ENCODE measurements at places on chromosomes 1 and 21.
A peak's percentile ranks its signal among the peaks of the same experiment; 100 is the strongest.

GRCh38 chr1:204089044-204089751 is 16.3 kb downstream of the SOX13 start:
- no peak for DNase-seq

DNA sequence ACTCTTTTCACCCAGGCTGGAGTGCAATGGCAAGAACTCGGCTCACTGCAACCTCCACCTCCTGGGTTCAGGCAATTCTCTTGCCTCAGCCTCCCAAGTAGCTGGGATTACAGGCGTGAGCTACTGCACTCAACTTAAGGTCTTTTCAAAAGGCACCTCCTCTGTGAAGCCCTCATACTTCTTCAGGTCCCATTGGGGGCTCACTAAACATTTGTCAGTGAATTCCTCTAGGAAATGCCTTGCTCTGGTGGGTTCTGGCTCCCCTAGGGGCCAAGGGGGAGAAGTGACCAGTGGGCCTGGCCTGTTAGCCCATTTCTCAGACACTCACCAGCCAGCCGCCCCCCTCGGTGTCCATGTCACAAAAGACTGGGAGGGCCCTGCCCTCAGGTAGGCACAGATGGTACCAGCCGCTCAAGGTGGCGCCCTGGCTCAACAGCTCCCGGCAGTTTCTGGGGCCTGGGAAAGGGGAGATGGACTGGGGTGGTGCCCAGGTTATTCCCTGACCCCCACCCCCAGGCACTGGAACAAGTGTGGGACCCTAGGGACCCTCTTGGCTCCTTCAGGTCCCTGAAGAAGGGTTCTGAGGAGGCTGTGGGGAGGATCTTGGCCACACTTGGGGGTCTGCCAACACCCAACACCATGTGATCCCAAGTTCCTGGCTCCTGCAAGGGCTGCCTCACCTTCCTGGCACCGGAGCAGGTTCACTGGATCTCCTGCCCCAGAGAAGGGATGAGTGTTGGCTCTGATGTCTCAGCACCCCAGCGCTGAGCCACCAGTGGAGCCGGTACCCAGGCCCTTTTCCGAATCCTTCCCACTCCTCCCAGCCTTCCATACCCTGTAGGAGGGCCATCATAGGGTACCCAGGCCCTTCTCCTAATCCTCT is 1.6 kb downstream of the FCN3 start:
- DNase-seq = peak; percentile 78

- no peak for DNase-seq
Measured at GRCh38 chr1:78275906-78276685, 214.7 kb upstream of the PTGFR start.

DNA sequence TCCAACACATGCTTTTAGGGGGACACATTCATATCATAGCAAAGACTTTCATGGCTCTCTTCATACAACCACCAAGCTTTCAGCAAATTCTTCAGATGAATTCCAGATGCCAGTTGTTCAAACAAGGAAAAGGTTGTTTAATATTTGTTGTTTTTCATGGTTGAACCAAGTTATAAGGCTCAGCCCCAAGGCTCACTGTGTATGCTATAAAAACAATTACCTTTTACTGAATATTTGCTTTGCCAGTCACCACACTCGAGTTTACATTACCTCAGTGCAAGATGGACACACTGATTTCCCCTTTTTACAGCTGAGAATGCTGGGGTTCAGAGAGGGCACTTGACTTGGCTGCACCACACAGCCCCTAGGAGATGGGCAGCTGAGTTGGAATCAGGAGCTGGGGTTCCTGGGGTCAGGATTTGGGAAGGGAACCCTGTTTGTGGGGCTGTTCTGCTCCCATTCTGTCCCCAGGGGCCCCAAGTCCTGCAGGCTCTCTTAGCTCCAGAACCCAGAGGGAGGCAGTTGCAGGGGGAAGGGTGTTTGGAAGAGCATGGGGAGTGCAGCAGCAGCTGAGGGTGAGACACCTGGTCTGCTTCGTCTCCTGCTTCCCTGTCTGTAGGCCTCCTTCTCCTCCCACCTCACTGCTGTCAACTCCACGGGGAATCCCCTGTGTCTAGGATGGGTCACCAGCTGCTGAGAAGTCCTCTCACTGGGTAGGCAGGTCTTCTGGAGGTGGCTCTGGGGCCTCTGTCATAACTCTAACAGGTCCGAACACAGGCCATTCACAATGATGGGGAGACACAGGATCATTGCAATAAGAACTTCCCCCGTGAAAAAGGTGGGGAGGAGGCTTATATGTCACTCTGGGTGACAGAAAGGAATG is 12.8 kb upstream of the TMPRSS2 start:
- DNase-seq = no peak

DNA sequence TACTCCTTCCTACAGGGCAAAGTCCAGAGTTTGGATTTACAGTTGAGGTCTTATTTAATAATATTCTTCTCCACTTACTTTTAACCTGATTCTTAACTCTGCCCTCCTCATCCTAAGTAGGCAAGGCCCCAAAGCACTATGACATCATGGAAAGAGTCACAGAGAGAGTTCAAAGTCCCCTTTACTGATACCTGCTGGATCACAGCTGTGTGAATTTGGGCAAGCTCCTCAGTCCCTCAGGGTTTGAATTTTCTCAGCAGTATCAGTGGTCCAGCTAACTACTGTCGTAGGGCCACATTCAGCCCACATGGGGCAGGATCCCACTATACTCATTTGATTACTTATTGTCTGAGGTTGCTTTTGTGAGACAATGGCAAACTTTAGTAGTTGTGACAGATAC is 16.0 kb downstream of the TYW3 start:
- no peak for DNase-seq

DNA sequence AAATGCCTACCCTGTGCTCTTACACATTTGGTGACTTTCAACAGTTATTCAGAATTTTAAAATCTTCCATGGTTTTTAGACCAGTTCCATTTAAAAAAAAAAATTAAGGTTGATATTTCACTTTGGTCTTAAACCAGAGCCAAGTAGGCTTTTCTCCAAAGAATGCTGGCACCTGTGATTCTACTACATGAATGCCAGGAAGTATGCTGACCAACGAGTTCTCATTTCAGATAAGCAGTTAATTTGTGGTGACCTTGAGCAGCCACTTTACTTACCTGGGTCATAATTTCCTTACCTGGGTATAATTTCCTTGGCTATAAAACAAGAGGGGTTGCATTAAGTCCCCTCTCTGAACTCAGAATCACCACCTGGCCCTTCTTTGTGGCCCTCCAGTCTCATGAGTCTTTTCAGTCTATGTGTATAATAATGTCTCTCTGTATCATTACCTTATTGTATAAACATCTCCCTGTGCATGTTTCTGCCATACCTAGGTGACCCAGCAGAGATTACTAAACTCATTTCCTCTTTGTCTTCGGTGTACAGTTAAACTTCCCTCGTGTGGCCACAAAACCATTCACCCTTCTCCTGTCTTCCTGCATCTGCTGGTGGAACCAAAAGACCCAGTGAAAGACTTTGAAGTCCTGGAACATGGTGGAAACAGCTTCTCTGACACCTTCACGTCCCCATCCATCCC is 139.1 kb upstream of the DPT start:
- no peak for DNase-seq

DNA sequence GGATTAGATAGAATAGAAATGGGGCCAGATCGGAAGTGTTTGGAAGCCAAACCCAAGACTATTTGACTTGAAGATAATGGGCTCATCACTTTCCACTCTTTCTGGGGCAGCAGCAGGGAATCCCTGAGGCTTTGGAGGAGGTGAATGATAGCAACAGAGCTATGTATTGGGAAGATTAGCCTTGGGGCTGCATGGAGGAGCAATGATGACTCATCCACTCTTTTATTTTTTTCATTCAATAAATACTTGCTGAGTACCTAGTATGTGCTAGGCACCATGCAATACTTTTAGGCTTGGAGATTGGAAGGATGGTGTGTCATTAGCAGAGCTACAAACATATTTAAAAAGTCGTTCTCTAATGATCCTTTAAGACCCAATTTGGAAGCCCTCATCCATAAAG is 166.9 kb upstream of the FOXD3 start:
- peak; percentile 49 for DNase-seq

- DNase-seq = no peak
Measured at GRCh38 chr1:61892977-61893376, 150.7 kb downstream of the PATJ start.

DNA sequence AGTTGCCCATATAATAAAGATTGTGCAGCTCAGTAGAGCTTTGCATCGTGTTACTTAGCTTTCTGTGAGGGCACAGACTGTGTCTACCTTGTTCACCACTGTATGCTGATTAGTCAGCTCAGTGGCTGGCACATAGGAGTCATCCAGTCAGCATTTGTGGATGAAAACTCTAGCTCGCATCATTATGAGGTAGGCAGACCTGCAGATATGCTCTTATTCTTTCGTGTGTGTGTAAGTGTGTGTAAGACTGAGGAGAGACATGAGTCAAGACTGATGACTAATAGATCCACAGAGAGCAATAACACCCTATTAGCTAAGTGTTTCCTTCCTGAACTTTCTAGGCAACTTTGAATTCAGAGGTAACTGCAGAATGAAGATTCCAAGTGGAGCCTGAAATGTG is 17.1 kb downstream of the TTF2 start:
- DNase-seq = no peak

DNA sequence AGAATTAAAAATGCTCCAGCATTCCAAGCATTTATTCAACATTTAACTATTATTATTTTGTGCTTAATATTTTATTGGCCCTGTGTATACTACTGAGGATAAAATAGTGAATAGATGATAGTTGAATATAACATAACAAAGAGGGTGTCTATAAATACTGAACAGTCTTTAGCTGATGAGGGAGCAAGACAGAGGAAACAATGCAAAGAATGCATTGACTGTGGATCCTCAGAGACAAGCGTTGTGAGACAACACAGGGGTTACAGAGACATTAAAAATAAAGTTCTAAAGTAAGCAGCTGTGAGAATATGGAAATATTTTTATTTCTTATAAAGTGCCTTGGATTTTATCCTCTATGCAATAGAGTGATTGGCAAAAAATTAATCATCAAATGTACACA is 1133.1 kb downstream of the PLA2G4A start:
- no peak for DNase-seq

GRCh38 chr1:3714814-3715213 is 37.4 kb upstream of the CCDC27 start:
- DNase-seq = no peak

- DNase-seq = no peak
Measured at GRCh38 chr1:33841494-33841893, 22.4 kb upstream of the HMGB4 start.

- DNase-seq = no peak
Measured at GRCh38 chr1:178418284-178418955, 78.3 kb downstream of the CLEC20A start.

GRCh38 chr1:216576234-216576937 is 146.8 kb downstream of the ESRRG start:
- DNase-seq = no peak

DNA sequence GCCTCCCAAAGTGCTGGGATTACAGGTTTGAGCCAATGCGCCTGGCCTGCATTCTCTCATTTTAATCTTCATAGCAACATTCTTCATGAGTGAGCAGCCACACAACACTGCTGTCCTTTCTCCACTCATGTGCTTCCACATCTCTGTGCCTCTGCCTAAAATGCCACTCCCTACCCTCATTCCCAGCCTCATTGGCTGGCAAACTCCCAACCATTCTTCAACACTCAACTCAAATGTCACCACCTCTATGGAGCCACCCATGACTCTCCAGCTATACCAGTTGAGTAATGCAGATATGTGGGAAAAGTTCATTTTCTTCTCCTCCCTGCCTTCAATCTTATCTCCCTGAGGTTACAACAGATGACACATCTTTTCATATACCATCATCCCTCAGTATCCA is 53.9 kb upstream of the ZC3H12A start:
- no peak for DNase-seq

- DNase-seq = no peak
Measured at GRCh38 chr1:82366689-82367088, 566.0 kb downstream of the ADGRL2 start.

DNA sequence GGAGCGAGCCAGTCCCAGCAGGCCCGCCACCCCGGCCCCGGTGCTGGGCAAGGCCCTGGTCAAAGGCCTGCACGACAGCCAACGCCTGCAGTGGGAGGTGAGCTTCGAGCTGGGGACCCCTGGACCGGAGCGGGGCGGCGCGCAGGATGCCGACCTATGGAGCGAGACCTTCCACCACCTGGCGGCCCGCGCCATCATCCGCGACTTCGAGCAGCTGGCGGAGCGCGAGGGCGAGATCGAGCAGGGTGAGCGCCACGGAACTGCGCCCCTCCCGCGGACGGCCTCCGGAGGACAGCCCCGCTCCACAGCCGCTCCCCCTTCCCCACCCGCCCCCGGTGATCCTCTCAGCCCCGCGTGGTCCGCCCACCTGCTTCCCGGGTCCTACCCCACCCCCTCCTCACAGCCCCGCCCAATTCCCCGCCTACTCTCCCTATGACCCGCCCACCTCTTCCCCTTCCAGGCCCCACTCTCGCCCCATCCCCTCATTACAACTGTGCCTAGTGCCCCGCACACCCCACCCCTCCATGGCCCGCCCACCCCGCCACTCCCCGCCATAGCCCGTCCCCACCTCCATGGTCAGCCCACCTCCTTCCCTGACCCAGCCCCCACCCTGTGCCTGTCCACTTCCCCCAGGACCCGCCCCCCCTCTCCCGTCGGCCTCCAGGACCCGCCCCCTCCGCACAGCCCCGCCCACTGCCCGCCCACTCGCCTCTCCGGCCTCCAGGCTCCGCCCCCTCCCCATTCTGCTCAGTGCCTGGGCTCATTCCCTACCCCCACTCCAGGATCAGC is 52.7 kb downstream of the VWA5B1 start:
- peak; percentile 96 for DNase-seq
